Right lobe of liver (tissue), 6 donors: ENCODE measurements at places on chromosomes 1 and 21. TPM values are rescaled to one million over a fixed set of nuclear protein-coding genes. Genes with fewer than 3 reads are reported as not detected.

DNA sequence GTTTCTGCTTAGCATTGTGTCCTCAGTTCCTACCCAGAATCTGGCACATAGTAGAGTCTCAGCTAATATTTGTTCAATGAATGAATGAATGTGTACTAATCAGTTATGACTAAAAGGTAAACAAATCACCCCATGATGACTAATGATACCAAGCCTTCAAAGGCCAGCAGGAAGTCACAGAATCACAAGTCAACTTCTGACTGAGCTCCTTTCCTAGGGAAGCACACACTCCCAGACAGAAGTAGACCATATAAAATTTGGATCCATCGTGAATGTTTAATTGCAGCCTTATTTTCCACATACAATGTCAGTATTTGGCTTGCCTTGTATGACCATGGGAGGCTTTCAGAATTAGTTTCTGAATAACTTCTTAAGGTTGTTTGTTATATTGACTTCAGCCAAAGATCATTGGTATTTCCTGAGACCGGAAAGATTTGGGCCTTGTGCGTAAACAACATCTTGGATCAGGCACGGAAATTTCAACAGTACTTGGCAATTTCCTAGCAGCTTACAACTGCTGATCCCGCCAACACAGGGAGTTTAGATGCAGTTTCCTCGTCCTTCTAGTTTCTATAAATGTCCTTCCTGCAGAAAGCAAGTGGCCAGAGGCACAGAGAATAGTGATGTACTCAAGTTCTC is 185.9 kb upstream of the ATP1B1 start:
- H3K4me1 ChIP-seq, result no peaks in the 10 kb centered on the region
- H3K27ac ChIP-seq, result peak overlapping the region; percentile 5
- no peaks in the 10 kb centered on the region for H3K27me3 ChIP-seq
- no peak overlapping the region for H3K4me3 ChIP-seq

- H3K27ac ChIP-seq, result peak overlapping the region; percentile 44
- H3K36me3 ChIP-seq, result no peaks in the 10 kb centered on the region
- H3K27me3 ChIP-seq, result no peaks in the 10 kb centered on the region
- DNase-seq, result peak; percentile 59
- peaks cover 4% of the 10 kb centered on the region for H3K4me1 ChIP-seq
These were observed 59.5 kb downstream of the AGPAT3 start for GRCh38 chr21:43924421-43925095.

DNA sequence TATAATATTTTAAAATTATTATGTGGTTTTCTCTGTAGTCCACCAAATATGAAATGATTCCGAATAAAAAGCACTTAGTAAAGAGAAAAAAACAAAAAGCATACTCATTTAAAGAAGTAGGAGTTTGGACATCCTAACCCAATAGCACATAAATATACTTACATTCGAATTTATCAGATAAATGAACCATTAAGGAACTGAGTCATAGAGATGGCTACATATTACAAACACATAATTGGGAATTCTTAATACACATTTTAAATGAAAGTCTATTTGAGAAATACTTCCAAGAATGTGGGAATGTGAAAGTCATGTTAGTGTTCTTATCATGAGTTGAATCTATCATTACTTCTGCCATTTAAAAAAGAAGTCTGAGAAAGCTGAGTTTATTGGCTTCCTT is 75.0 kb downstream of the USP24 start:
- no peaks in the 10 kb centered on the region for H3K27me3 ChIP-seq
- H3K4me1 ChIP-seq, result no peaks in the 10 kb centered on the region
- H3K36me3 ChIP-seq, result peaks cover 9% of the 10 kb centered on the region
- H3K4me3 ChIP-seq, result no peak overlapping the region

DNA sequence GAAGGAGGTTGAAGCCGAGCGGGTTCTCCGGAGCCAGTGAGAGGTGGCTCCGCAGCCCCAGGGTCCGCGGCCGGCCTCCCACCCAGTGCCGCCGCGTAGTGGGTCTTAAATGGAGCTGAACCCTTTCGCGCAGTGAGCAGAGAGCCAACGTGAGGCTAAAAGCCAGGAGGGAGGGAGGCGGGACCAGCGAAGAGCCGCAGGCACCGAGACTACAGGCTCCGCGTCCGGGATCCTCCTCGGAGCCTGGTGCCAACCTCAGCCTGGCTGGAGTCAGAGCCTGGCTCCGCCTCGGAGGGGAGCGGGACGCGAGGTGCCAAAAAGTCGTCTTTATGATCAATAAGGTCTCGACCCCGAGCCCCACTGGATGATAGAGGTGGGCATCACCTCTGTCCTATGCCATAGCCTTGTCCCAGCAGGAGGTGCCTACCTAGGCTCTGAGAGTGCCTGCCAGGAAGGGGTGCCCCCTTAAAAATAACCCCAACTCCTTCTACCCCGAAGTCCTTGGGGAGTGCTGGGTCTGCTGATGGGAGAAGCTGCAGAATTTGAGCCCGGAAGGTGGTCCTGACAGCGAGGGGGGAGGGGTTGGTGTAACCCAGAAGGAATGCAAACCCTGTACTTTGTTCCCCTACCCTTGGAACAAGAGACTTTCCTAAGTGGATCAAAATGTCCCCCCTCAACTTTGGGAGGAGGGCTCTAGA is 1.6 kb downstream of the IGSF21 start:
- no peak overlapping the region for H3K4me3 ChIP-seq
- DNase-seq, result no peak
- H3K27ac ChIP-seq, result no peak overlapping the region
- no peaks in the 10 kb centered on the region for H3K36me3 ChIP-seq

CD5L gene
- 10.6 TPM for total RNA-seq

OR2T11 gene
- total RNA-seq, result not detected
